ENCODE measurements at places on chromosomes 7 and 10.
A peak's percentile ranks its signal among the peaks of the same experiment; 100 is the strongest.

DNA sequence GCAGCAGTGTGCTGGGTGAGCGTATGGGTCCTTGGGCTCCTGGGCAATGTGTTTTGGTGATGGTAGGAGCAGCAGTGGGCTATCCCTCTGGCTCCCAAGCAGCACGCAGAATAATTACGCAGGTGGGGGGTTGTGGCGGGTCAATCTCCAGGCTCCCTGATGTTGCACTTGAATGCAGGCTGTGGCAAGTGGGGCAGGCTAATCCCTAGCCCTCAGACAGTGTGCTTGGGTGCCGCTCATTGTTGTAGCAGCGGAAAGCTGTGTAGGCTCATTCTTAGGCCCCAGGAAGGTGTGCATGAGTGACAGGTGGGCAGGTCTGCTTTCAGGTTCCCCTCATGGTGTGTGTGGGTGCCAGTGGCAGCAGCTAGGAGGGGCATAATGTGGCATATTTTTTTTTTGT lies 44.1 kb downstream of the LOXL4 start:
- DNase-seq: no peak

- no peak for DNase-seq
These were observed 177.9 kb downstream of the TNS3 start for GRCh38 chr7:47404010-47404409.

- DNase-seq: no peak
These were observed 15.3 kb upstream of the RSU1 start for GRCh38 chr10:16832351-16833080.

GRCh38 chr10:126247446-126247975 lies 140.8 kb downstream of the ADAM12 start:
- DNase-seq: no peak

DNA sequence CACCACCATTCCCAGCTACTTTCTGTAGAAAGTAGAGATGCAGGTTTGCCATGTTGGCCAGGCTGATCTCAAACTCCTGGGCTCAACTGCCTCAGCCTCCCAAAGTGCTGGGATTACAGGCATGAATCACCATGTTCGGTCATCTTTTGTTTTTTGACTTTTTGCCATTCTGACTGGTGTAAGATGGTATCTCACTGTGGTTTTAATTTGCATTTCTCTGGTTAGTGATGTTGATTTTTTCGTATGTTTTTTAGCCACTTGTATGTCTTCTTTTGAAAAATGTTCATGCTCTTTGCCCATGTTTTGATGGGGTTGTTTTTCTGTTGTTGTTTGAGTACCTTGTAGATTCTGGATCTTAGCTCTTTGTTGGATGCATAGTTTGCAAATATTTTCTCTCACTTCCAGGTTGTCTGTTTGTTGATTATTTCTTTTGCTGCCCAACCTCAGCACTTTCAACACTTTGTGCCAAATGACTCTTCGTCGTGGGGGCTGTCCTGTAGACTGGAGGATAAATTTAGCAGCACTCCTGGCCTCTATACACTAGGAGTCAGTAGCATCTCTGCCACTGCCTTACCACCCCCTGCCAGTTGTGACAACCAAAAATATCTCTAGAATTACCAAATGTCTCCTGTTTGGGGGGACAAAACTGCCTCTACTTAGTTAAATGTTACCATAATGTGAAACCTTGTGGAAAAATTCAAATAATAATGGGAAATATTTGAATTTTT lies 6.5 kb upstream of the CPED1 start:
- DNase-seq: no peak

- DNase-seq: no peak
These were observed 194.2 kb downstream of the GPAM start for GRCh38 chr10:111989136-111989911.

DNA sequence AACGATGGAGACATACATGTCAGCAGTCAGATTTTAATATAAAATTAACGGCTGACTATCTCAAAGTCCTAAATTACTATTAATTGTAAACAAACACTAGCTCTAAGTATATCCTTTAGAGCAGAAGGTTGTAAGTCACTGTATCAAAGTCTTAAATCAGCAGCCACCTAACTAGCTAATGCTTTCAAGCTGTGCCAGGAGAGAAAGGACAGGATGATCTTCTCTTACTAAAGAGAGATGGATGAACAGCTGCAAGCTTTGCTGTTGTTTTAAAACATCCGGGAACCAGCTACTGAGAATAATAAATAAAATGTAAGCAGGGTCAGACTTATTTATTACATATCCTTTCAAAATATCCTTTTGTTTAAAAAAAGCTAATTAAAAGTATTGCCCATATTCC lies 24.0 kb upstream of the ABLIM1 start:
- DNase-seq: no peak

- DNase-seq: peak; percentile 74
These were observed 84.1 kb upstream of the PRR15 start for GRCh38 chr7:29479301-29480200.

DNA sequence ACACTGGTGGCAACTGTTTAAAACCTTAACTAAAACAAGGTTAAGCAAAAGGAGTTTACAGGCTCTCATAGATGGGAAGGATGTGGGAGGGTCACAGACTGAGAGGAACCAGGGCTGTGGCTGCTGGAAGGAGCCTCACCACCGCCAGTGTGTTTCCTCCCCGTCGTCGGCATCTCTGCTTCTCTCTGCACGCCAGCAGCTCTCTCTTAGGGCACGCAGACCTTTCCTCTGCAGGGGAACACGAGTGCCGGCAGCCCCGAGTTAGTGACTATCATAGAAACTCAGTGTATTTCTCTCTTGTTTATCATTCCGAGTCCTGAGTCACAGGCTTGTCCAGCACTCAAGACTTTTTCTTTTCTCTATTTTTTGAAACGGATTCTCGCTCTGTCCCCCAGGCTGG lies 8.1 kb upstream of the SH2D4B start:
- DNase-seq: peak; percentile 52

DNA sequence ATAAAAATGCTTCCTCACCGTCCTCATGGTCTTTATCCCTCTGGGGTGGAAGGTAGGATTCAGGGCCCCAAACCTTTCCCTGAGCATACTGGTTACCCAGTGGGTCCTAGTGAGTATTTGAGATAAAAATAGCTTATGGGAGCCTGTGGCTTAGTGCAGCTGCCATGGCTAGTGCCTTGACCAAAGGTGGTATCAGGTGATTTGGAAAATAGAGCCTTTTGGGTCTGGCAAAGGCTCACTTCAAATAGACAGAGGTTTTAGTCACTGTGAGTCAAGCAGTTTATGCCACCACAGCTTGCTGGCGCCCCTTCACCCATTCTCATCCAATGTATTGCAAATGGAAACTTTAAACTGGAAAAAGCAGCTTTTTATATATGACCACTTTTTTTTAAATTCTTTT lies 30.4 kb downstream of the PLAU start:
- no peak for DNase-seq

GRCh38 chr7:22563032-22563501 lies 63.1 kb upstream of the STEAP1B start:
- DNase-seq: no peak

DNA sequence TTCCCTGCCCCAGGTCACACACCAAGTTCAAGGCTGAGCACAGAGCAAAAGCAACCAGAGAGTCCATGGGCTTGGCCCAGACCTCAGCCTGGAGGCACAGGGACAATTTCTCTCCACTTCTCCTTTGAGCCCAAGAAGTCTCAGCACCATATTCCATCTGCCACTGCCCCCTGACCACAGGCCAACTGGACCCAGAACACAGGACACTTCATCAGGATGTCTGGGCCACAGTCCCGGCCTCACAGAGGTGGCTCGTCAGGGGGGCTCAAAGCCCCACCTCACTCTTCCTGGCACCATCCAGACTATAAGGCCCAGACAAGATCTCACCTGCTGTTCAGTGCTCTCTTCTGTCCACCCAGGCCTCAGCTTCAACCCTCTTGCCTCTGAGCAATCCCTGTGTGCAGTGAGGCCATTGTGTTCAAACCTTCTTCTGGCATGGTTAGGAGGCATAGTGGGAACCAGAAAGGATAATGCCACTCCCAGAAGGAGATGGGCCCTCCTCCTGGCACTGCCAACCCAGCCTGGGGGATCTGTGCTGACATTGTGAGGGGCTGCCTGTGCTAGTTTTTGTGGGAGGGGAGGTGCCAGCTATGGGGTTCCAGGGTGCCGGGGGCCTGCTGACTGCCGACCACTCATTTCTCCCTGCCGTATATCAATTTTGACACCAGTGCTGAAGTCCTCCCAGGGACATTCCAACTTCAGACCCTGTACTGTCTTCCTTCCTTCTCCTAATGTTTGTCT lies 49.7 kb upstream of the ANTXRL start:
- peak; percentile 13 for DNase-seq

- DNase-seq: no peak
These were observed 8.7 kb downstream of the PDLIM1 start for GRCh38 chr10:95282107-95282506.

DNA sequence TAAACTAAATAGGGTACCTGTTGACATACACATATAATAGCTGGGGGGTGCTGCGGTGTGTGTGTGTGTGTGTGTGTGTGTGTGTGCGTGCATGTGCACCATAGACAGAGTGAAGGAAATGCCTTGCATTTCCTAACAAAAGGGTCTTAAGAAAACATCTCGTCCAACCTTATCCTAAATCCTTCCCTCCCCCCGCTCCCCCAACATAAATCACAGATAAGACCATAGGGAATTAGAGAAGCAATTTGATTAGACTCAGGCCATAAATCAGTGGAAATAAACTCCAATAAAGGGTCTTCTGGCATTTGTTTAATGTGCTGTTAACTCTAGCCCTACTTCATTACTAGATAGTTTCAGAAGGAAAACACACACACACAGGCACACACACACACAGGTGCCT lies 148.5 kb downstream of the PPP1R17 start:
- no peak for DNase-seq

DNA sequence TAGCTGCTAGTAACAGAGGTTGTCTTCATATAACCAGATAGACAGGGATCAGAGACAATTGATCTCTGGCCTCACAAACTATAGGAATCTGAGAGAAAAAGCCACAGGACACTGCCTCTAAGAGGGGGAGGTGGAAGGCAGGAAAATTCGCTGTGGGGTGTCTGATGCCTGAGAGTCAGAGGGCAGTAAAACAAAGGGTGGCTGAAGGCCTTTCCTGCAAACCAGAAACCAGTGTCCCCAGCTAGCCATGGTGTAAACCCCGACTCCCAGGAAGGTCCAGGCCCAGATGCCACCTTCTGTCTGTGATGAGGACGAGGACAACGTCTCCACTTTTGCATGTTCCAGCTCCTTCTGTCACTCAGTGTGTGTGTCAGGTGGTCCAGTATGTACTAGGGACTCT lies 215.1 kb downstream of the ADARB2 start:
- no peak for DNase-seq

- peak; percentile 74 for DNase-seq
These were observed 12.6 kb upstream of the NPFFR1 start for GRCh38 chr10:70296406-70296899.

DNA sequence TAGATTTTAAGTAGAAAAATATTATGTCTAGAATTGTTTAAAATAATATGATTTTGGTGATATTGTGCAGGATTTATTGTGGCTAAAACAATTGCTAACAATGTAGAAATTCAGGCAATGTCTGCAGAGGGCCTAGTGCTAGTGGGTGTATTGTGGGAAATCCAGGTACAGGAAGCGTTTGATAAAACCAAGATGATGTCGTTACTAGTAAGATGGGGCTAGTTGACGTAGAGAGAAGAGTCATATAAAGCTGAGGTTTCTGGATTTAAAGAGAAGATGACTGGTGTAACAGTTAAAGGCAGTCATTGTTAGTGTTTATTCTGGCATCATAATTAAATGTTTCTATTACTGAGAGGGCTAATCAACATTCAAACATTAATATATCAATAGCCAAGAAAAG lies 43.5 kb downstream of the ADK start:
- DNase-seq: no peak

DNA sequence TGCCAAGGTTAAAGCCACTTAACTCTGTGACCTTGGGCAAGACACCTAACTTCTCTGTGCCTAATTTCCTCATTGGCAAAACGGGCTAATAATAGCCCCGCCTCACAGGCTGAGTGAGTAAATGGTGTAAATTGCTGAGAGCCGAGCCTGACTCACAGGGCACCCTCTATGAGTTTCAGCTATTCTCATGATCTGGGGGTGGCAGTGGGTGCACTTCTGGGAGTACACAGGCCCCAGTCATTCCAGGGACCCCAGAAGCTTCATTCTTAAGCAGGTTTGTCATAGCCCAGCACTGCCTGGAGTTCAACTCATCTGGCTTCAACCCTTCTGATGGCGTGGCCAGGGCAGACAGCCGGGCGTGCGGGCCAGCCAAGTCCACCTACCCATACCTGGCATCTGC lies 137.2 kb downstream of the GRID1 start:
- DNase-seq: no peak

DNA sequence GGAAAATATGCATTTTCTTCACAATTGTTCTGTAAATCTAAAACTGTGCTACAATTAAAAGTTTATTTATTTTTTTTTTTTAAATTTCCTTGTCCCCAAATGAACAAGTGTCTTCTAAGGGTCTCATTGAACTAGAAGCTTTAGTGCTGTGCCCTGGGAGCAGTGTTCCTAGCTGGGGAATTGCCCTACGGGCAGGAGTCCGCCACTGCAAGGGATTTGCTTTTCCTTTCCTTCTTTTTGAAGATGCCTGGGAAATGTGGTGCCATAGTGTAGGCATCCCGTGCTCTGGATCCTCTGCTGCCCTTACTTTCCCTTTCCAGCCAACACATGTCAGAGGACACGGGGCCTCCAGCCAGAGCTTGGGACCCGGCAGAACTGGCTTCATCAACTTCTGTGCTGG lies 177.1 kb upstream of the CTBP2 start:
- DNase-seq: no peak

DNA sequence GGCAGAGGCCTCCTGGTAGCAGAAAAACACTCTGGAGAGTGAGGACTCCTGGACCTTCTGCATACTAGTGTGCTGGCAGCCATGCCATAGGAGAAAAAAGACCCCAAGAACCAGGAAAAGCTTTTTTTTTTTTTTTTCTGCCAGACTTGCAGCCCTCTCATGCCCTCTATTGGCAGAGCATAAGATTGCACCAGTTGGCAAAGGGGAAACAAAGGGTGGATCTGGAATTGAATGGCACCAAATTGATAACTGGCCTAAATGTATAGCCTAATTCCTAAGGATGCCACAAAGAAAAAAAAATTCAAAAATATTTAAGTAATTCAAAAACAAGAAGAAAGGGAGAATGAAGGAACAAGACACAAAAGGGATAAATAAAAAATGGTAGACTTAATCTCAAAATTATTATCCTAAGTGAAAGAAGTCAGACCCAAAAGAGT lies 112.5 kb upstream of the GHITM start:
- DNase-seq: no peak

DNA sequence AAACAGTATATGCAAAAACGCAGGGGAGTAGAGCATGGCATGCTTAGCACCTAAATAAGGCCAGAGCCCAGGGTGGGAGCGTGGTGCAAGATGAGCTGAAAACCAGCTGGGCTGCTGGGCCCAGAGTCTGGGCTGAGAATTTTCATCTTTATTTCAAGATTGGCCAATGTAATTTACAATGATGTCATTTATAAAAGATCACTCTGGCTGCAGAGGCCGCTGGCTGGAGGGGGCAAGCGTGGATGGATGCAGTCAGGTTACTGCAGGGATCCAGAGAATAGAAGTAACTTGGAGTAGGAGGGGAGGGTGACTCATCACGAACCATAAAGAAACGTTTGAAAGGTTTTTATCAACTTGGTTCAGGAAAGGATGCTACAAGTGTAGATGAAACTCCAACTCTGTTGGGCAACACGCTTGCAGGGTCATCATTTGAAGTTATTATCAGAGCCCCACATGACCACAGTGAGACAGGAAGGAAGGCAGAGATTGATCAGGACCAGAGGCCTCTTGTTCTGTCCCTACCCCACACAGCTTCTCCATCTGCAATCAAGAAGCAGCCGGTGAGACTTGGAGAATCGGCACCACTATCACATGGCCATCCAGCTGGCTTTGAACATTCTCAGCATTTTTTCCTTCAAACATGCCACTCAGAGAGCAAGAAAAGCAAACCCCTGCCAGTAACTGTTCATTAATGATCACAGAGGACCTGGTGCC lies 49.2 kb downstream of the ODAD2 start:
- no peak for DNase-seq
